ENCODE measurements at places on chromosomes 11 and 22.
A peak's percentile ranks its signal among the peaks of the same experiment; 100 is the strongest.

GRCh38 chr22:44171561-44171960 lies 9.2 kb upstream of the PARVG start:
- no peak for DNase-seq

GRCh38 chr11:33772870-33773269 lies 1.4 kb downstream of the FBXO3 start:
- no peak for DNase-seq

GRCh38 chr22:42180349-42180842 lies 49.8 kb upstream of the CYP2D6 start:
- peak; percentile 21 for DNase-seq

GRCh38 chr11:103906291-103906867 lies 130.1 kb upstream of the DDI1 start:
- no peak for DNase-seq

DNA sequence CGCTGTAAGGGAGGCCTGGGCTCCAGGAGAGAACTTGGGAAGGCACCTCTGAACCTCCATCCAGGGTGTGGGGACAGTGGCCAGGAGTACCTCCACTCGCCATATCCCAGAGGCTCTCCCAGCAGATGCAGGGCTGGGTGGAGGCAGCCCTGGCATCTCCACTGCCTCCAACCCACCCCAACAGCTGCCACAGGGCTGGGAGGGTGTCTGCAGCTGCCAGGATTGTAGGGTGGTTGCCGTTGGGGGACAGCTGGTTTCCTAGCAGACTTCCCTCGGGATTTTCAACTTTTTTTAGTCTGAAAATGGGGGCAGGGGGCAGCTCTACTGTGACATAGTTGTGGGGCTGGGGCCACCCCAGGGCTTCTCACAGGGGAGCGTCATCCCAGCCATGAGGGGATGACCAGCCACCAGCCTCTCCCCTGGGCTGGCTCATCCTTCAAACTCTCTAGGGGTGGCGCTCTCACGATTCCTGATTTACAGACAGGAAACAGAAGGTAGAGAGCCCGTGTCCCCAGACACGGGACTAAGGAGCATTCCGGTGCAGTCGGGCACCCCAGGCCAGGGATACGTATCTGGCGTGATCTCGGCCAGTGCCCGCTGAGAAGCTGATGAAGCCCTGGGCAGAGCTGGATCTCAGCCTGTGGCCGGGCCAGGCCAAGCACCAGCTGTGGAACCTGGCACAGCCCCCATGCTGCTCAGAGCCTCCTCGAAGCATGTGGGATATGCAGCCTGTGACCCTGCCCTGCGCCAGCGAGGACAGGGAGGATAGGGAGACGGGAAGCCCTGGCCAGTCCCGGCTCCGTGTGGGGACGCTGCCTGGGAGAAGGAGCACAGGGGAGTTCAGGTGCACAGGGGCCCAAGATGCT lies 9.9 kb downstream of the PRR5 start:
- no peak for DNase-seq

DNA sequence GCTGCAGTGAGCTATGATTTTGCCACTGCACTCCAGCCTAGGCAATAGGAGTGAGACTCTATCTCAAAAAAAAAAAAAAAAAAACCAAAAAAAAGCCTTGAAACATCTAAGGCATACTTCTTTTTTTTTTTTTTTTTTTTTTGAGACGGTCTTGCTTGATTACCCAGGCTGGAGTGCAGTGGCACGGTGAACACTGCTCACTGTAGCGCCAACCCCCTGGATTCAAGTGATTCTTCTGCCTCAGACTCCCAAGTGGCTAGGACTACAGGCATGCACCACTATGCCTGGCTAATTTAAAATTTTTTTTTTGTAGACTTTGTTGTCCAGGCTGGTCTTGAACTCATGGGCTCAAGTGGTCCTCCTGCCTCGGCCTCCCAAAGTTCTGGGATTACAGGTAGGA lies 19.5 kb downstream of the ARFGAP3 start:
- DNase-seq: no peak

DNA sequence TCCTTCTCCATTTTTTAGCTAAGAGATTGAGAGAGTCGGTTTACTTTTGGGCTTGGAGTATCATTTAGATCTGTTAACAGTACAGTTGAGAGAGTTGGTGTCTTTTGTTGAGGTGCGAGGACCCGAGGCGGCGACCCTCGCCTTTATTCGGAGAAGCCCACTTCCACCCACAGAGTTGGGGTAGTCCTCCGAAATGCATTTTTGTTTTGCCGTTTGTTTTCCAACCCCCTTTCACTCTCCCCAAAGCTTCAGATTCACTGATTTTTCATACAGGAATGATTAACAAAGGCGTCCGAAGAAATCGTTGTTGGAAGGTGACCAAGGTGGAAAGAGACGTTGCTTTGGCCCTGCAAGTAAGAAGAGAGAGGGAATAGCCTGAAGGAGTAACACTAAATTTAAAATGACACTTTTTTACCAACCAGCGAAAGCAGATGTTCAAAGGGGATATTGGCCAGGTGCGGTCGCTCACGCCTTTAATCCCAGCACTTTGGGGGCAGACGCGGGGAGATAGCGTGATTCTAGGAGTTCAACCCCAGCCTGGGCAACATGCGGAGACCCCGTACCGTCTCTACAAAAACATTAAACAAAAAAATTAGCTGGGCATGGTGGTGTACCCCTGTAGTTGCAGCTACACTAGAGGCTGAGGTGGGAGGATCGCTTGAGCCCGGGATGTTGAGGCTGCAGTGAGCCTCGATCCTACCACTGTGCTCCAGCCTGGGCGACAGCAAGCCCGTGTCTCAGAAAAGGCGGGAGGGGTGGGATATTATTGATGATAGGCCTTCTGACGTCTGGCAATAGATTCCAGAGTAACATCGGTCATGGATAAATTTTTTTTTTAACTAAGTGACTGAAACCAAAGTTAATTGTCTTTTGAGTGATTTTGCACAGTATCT lies 899 bp upstream of the RAB30 start:
- peak; percentile 17 for DNase-seq

DNA sequence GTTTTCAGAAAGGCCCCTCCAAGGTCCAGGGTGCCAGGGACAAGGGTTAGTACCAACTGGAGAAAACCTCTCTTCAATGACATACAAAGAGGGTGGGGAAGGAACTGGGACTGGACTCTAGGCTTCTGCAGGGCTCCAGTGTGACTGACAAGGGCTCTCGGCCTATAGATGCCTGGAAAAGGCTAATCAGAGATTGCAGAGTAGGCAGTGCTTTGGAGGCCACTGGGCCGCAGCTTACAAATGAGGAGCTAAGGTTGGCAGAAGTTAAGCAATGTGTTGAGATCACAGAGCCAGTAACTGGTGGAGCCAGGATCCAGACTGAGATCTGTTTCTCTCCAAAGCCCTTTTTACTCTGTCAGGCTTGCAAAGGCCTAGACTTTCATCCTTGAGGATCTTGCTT lies 7.4 kb upstream of the DGKZ start:
- DNase-seq: no peak

DNA sequence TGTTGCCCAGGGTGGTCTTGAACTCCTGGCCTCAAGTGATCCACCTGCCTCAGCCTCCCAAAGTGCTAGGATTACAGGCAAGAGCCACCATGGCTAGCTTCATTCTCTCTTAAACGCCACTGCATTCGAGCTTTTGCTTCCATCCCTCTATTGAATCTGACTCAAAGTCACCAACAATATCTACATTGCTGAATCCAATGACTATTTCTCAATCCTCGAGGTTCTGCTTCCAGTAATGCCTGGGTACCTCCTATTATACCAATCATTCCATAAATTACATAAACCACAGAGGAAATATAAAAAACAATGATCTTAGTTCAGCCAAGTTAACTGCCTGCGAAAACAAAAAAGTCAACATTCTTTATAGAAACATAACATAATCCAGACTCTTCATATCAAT lies 11.9 kb upstream of the NXF1 start:
- no peak for DNase-seq

GRCh38 chr22:40703174-40703573 lies 23.9 kb downstream of the MCHR1 start:
- no peak for DNase-seq

GRCh38 chr11:61697764-61698163 lies 17.6 kb downstream of the DAGLA start:
- DNase-seq: no peak

- no peak for DNase-seq
These were observed 17.5 kb downstream of the CDC45 start for GRCh38 chr22:19497245-19497644.

- DNase-seq: no peak
These were observed 85.2 kb upstream of the ARHGAP32 start for GRCh38 chr11:129277198-129277843.

DNA sequence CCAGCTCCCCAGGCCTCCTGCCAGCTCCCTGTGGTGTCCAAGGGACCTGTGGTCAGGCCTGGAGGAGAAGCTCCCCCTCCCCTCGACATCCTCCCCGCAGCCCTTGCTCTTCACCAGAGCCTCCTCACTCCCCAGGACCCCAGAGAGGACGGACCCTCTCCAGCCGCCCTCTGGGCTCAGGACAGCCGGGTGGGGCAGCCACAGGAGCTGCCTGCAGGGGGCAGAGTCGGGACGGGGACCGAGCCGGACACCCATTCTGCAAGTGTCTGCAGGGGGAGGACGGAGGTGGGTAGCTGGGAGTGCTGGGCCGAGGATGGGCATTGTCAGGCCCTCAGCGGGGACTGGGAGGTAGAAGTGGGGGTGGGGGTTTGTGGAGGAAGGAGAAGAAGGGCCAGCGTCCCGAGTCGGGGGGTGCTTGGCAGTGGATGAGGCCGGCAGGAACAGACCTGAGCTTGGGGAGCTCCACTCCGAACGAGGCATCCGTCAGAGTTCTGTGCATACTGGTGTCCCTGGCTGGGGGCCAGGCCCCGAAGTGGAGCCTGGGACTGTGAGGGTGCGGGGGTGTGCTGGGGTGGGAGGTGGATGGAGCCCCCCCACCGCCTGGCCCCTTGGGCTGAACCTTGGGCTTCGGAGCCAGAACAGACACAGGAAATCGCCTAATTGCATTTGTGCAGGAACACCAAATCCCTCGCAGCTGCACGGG lies 15.2 kb downstream of the PRR33 start:
- DNase-seq: no peak

GRCh38 chr22:19656541-19657251 lies 57.6 kb upstream of the SEPTIN5 start:
- no peak for DNase-seq

- no peak for DNase-seq
These were observed 73.7 kb downstream of the ABTB2 start for GRCh38 chr11:34284156-34284555.

Data from activated CD4-positive, alpha-beta T cell treated with anti-CD3 and anti-CD28 coated beads, Interleukin-2, amount 50 U/mL, for 48 hours (primary cell).